ENCODE measurements at places on chromosomes 6 and 20. TPM values are rescaled to one million over a fixed set of nuclear protein-coding genes. Genes with fewer than 3 reads are reported as not detected.
A peak's percentile ranks its signal among the peaks of the same experiment; 100 is the strongest.

DNA sequence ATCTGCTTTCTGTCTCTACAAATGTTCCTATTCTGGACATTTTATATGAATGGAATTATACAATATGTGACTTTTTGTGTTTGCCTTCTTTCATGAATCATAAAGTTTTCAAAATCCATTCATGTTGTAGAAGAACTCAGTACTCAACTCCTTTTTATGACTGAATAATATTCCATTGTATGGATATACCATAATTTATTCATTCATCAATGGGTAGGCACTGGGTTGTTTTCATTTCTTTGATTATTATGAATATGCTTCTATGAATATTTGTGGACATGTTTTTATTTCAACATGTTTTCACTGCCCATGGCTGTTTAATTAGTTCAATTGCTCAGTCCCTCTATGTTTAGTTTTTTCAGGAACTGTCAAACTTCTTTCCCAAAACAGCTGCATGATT lies 76.5 kb upstream of the GTSF1L start:
- DNase-seq: no peak

PAX1 gene
- not detected for total RNA-seq

- no peak for DNase-seq
Observed at GRCh38 chr6:106692112-106692818, 62.9 kb downstream of the QRSL1 start.

GRCh38 chr6:11789744-11790143 lies 11.1 kb upstream of the ADTRP start:
- no peak for DNase-seq

DNA sequence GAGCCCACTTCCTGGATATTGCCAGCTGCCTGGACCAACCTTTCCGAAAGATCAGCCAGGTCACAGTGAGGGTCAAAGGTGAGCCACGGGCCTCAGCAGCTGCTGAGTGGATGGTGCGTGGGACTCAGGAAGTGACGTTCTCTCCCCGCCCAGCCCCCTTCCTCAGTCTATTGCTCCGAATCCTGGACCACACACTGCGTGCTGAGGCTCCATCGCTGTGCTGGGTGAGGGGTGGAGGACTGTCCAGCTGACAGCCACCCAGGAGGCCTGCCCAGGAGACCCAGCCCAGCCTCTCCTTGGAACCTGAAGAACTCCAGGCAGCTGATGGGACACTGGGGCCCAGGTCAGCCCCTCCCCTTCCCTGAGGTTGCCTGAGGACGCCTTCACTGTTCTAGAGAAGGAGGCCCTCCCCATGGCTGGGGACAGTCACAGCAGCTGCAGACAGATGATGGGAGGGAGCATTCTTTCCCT lies 94.4 kb upstream of the CD93 start:
- no peak for DNase-seq

DNA sequence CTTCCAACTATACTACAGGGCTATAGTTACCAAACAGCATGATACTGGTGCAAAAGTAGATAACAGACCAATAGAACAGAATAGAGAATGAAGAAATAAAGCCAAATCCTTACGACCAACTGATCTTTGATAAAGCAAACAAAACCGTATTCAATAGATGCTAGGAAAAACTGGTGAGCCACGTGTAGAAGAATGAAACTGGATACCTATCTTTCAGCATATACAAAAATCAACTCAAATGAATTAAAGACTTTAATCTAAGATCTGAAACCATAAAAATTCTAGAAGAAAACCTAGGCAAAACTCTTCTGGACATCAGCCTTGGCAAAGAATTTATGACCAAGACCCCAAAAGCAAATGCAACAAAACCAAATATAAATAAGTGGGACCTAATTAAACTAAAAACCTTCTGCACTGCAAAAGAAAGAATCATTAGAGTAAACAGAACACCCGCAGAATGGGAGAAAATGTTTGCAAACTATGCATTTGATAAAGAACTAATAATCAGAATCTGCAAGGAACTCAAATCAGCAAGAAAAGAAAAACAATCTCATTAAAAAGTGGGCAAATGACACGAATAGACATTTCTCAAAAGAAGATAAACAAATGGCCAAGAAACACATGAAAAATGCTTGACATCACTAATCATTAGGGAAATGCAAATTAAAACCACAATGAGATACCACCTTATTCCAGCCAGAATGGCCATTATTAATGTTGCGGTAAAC lies 109.8 kb downstream of the TAF4 start:
- no peak for DNase-seq

- DNase-seq: no peak
Observed at GRCh38 chr20:46875059-46875458, 19.6 kb upstream of the EYA2 start.

TMEM200A gene
- total RNA-seq: 3.5 TPM

TRMT11 gene
- 9.6 TPM for total RNA-seq

CST2 gene
- total RNA-seq: not detected

PACSIN1 gene
- 0.08 TPM for total RNA-seq

- no peak for DNase-seq
Observed at GRCh38 chr6:53062169-53062539, 3.0 kb upstream of the FBXO9 start.

DNA sequence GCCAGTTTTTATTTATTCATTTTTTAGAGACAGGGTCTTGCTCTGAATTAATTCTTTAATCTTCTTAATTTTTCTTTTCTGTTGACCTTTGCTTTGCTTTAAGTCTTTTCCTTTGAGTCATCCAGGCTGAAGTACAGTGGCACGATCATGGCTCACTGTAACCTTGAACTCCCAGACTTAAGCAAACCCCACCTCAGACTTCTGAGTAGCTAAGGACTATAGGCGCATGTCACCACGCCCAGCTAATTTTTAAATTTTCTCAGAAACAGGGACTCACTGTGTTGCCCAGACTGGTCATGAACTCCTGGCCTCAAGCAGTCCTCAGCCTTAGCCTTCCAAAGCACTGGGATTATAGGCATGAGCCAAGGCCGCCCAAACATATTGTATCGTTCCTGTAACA lies 71.3 kb upstream of the GNRH2 start:
- no peak for DNase-seq

DNA sequence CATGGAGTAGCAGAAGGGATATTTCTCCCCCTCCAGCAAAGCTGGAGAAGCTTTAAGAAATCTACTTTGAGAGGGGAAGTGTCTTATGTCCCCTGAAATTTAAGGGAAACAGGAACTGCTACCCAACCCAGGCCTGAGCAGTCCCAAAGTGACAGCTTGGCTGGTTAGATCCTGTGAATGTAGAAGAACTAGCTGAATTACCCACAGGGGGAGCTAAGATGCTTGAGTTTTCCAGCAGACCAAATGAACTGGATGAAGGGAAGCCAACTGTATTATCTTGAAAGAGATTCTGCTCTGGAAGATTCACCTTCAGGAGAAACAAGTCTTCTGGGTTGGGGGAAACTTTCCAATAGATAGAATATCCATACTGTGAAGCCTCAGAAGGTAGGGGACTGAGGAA lies 303.3 kb upstream of the MMS22L start:
- peak; percentile 8 for DNase-seq

GRCh38 chr20:44894959-44895358 lies 9.5 kb downstream of the YWHAB start:
- DNase-seq: no peak

DNA sequence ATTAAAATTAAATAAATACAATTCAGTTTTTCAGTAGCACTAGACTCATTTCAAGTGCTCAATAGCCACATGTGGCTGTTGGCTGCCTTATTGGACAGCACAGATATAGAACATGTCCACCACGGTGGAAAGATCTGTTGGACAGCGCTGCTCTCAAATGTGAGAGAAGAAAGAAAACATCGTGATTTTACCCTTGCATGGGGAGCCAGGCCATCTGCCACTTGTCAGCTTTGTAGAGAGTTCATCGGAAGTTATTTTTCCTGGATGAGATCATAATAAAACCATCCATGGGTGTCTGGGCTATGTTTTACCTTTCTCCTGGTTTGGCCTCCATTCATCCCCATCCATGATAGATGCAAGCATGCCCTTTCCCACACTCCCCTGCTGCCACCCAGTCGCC lies 5.8 kb upstream of the KIF3B start:
- DNase-seq: no peak

DNA sequence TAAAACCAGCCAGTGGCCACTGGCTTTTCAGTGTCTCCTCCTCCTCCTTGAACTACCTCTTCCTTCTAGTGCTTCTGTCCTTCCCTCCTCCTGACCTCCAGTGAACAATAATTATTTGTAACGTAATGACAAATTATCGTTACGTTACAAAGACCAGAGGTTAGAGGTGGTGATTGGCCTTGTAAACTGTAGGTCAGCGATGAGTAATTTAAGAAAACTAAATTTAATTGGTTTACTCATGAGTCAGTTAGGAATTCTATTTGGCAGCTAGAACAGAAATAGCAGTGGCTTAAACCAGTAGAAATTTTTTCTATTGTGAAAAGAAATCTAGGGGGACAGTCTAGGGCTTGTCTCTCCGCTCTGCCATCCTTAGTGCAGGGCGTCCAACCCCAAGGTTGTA lies 38.8 kb downstream of the PPARD start:
- DNase-seq: no peak

- DNase-seq: no peak
Observed at GRCh38 chr20:14178528-14178927, 158.9 kb downstream of the FLRT3 start.

UNC5CL gene
- 0.59 TPM for total RNA-seq

HLA-DQB2 gene
- 0.31 TPM for total RNA-seq

- DNase-seq: no peak
Observed at GRCh38 chr20:37981568-37981967, 51.7 kb downstream of the TTI1 start.

DNA sequence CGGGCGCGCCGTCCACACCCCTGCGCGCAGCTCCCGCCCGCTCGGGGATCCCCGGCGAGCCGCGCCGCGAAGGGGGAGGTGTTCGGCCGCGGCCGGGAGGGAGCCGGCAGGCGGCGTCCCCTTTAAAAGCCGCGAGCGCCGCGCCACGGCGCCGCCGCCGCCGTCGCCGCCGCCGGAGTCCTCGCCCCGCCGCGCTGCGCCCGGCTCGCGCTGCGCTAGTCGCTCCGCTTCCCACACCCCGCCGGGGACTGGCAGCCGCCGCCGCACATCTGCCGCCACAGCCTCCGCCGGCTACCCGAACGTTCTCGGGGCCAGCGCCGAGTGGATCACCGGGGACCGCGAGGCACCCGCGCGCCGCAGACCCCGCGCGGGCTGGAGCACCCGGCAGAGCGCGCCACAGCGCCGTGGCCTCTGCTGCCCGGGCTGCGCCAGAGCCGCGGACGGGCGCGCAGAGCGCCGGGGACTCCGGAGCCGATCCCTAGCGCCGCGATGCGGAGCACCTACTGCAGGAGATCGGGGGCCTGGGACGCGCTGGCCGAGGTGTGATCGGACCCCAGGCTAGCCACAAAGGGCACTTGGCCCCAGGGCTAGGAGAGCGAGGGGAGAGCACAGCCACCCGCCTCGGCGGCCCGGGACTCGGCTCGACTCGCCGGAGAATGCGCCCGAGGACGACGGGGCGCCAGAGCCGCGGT lies at the start of gene BMP2:
Gene BMP2, plus strand, starts transcription at position 151 of the 692 bp plus-strand sequence. CDS start 2,441 bp downstream, outside the sequence.
- peak; percentile 54 for DNase-seq

B3GAT2 gene
- 0.08 TPM for total RNA-seq

DNA sequence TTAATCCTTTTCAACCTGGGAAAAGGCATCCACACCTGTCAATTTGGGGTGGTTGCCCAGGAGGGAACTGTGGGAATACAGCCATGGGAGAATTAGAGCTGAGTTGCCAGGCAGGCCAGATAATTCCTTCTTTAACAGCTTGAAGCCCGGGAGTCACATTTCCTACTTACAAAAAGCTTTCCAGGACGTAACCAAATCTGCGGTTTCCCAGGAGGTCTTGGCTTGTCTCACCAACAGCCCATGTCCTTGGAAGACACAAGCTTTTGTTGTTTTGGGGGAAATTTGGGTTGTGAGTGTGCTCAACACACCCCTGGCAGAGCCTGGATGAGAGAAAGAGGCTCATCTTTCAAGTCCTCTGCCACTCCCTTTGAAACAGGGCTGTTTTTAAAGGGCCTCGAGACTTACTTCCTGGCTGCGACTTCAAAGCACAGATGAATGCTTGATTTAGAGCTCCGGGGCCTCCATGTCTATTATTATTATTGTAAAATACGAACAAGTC lies 465.9 kb upstream of the BTBD3 start:
- no peak for DNase-seq

- no peak for DNase-seq
Observed at GRCh38 chr6:14511061-14511586, 393.6 kb downstream of the CD83 start.

DNA sequence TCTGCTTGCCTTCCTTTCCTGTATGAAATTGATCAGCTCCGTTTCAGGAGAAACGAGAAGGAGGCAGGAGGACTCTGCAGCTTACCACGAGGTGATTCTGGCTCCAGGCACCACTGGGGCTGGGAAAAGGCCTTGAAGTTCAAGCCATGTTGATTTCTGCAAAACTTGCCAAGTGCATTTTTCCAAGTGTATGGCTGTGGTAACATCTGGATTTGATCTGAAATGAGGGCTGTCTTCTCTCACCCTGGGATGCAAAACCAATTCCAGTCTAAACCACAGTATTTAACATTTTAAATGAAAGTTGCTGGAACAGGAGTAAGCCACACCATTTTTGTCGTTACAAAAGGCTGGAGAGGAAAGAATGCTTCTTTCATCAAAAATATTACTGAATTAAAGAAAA lies 36.1 kb upstream of the FAM210B start:
- no peak for DNase-seq

DNA sequence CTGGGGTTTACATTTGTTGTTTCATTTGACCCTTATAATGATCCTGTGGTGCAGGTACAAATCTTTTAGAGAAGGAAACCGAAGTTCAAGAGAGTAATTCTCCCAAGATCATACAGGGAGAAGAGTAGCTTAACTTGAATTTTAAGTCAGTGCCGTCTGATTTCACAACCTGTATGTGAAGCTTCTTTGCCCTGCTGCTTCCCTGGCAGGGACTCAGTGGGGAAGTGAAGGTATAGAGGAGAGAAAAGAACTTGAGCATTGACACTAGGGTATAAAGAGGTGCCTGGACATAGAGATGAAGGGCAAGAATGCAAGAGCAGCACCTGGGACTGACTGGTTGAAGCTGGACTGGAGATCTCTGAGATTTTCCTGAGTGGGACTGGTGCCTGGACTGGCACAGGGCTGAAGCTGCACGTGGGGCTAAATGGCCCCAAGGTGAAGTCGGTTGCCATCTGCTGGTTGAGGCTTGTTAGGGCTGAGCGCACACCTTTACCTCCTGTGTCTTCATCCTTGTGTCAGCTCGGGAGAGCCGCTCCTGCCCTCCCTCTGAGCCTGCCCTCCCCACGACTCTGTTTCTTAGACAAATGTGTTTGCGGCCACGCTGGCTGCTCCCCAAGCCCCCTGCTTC lies 41.8 kb downstream of the FARS2 start:
- peak; percentile 43 for DNase-seq

DNA sequence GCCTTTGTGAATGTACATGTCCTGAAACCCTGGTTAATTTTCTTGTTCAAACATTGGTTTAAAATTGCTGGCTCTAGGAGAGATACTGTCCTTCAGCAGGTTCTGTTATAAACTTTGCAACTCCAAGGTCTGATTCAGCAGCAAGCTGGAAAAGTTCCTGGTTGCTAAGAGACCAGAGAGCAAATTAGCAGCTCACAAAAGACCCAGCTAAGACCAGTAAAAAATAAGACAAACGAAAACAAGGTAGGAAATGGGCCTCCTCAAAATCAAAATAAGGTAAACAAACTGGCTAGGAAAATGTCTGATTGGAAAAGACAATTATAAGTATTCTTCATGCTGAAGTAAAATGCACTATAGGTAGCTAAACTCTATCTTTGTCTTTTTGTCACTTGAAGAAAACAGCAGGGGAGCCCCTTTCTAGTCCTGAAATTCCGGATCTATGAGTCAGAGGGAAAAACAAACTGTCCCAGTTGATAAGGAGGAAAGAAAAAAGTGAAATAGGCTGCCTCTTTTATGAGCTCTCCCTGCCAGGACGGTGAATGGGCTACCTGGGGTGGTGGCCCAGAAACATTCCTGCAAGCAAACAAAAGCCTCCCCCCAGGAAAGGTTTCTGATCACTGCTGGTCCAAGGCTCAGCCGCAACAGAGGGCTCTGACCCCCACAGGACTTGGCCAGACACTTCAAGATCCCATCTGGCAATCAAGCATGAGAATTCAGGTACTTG lies 41.6 kb downstream of the UNC5CL start:
- DNase-seq: peak; percentile 28

Measured in endothelial cell (in vitro differentiated cells).